ENCODE measurements at places on chromosomes 2 and 18.

DNA sequence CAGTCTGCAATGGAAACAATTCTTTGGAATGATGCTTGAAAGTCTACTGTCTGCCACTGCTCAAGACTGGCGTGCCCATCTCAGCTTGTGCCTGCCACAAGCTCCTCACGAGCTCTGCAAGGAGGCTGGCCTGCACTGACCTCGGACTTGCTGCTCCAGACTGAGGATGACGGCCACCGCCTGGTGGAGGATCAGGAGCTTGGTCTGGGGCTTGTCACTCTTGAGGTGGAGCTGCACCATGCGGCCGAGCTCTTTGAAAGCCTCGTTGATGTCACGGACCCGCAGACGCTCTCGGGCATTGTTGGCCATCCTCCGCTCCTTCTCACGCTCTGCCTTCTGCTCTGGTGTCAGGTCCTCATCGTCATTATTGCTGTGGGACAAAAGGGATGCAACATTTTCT lies 269.4 kb upstream of the CCDC68 start:
- no peak for DNase-seq

- no peak for DNase-seq
Observed at GRCh38 chr18:79944746-79945117, 6.7 kb downstream of the SLC66A2 start.

DNA sequence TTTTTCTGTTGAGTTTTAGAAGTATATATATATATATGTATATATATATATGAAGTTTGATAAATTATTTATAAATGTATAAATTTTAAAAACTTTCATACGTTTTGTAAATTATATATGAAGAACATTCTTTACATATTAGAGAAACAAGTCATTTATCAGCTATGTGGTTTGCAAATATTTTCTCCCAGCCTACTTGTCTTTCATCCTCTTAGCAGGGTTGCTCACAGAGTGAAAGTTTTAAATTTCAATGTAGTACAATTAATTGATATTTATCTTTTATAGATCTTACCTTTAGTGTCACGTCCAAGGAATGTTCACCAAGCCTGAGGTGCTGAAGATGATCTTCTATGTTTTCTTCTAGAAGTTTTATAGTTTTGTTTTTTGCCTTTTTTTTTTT lies 78.3 kb upstream of the HS6ST1 start:
- no peak for DNase-seq

DNA sequence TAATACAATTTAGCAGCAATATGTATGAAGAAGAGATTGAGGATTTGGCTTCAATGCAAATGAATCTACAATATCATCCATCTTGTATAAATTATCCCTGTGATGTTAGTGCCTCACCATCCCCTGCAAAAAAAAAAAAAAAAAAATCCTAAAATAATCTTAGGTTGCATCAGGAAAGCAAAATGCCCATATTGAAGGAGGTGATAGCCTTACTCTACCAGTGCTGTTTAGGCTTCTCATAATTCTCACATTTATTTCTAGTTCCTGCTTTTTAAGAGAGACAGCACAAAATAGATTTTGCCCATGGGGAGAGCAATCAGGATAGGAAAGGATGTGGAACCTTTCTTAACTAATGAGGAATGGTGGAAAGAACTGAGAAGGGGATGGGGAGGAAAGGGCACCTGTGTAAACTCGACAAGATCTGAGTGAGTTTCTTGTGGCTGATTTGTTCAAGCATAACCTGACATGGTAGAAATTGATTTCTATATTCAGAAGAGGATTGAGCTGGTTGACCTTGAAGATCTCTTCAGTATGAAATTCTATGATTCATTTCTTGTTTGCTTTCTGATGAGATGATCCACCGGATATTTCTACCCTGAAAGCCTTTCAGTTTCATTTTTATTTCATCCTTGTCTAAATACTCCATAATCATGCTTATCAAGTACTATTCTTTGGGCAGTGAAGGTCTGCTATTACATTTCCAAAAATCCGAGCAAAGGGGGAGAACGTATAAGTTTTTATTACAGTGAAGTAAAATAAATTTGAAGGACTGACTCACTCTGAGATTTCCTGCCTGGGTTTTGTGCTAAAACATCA lies 391.2 kb downstream of the PTPRM start:
- no peak for DNase-seq

DNA sequence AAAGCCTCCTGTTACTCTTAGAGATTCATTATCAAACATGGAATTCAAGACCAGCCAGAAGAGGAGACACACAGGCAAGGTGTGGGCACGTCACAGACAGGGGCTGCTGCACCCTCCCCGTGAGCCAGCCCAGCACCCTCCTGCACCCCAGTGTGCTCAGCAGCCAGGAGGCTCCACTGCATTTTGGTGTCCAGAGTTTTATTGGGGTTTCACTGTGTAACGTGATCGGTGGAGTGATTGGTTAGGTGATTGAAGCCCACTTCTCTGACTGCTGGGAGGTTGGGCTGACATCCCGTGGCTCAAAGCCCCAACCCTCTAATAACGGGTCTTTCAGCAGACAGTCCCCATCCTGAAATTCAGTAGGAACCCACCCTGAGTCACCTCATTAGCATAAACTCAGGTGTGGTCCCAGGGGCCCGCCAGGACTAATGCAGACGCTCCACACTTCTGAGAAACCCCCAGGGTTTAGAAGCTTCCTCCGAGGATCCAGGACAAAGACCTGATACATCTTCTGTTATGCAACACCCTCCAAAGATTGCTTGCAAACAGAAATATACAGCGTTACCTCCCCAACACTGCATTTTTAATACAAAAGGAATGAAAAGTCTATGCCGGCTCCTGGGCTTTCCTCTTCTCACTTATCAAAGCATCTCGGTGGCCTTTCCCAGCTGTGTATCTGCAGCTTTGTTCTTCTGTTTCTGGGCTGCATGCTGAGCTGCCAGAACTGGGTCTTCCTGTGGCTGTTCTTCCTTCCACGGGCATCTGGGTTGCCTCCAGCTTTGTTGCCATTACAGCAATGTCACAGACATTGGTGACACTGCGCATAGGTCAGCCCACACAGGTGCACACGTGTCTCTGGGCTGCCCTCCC lies 43.7 kb upstream of the SNED1 start:
- no peak for DNase-seq

GRCh38 chr2:204268458-204268857 lies 276.8 kb upstream of the PARD3B start:
- no peak for DNase-seq

DNA sequence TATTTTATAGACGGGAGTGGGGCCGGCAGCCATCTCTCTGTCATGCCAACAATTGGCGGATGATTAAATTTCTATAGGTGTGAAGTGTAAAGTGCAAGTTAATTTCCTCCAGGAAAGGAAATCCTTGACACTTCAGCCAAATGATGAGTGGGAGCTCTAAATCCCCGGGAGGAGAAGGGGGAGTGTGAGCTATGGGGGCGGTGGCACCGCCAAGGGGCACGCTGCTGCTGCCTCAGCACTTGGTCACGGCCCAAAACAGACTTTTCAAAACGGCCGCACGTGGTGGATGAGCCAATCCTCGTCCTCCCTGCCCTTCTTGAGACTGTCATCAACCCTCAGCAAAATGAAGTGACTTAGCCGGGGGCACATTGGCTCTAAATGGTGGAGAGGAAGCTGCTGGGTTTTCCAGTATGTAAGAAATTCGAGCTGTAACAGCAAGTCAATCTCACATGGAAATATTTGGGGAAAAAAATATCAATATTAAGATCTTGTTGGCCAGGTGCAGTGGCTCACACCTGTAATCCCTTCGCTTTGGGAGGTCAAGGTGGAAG lies 200.8 kb downstream of the TFCP2L1 start:
- no peak for DNase-seq

GRCh38 chr2:164110515-164110914 lies 374.7 kb upstream of the FIGN start:
- DNase-seq = no peak

DNA sequence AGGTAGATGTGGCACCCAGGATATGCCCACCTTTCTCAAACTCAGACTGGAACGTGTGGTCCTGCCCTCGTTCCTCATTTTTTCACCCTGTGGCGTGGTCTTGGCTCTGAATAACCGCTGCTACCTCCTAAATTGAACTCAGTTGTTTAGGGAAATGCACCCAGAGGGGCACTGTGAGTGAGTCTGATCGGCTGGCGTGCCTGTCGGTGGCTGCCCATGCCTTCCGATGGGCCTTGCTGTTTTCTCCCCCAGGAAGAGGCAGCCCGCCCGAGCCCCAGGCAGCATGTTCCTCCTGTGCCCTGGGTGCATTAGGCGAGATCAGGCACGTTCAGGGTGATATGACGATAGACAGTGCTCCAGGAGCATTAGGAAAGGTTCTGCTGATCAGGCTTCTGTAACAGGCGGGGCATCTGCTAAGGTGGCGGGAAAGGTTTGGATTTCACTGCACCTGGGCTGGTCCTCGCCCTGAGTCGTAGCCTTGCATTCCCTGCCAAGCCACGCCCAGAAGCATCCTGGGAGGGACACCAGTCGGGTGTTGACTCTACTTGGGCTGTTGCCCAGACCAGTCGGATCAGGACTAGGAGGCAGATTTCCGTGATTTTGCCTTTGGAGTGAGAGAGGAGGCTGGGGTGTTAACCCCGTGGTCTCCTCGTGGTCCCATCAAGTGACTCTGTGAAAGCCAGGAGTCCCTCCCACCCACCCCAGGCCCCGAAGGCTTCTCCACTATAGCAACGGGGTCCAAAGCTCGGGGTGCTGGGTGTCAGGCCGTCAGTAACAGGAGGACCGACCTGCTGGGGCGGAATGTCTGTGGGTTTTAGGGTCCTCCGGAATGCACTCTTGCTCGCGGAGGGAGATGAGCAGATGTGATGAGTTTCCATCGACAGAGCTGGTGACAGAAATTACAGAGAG lies 75.1 kb downstream of the SH3BP4 start:
- DNase-seq = no peak

DNA sequence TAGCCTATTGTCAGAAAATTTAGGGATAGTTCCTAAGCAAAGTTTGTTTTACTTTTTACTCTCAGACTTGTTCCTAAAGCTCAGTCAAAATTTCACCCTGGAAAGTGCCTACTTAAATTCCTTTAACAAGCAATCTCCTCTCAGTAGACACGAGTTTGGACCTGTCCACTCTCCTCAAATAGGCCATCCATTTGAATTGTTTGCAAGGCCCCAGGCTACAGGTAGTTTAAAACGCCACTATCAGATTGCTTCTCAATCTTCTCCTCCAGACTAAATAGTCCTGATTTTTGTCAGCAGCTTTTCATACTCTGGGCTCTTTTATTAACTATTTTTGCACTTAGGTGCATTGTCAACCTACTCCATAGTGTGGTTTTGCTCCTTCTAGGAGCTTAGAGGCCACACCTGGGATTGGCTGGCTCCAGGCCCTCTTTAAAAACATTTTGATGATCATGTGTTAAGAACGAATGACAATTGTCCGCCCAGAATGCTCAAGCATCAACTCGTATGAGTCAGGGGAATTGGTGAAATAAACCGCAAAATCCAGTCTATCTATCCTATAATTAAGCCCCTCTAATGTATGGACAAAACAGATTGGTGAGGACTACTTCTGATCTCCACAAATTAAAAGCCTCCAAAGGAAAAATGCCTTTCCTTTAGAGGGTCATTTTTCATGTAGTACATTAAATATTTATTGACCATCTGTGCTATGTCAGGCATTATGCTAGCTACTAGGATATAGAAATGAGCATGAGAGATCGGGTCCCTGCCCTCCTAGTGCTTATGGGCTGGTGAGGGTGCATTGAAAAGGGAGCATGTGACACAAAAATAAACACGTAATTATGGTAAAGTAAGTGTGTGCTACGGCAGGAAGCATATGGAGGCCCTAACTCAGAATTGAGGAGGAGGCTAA lies 333.8 kb upstream of the TNP1 start:
- no peak for DNase-seq

DNA sequence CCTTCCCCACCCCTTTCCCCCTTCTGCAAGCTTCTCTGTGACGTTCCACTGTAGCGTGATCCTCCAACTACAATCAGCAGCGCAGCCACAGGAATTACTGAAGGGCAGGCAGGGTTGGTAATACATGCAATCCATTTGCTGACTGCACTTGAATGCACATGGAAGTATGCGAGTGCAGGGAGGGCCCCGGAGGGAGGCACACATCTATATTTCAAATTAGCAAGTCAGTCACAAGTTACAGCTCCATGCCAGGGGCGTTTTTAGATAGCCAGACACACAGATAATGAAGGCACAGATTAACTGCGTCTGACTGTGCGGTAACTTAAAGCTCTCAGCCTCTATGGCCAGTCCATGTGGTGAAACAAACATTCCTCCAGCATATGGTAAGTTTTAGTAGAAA lies 209.2 kb upstream of the GATA6 start:
- DNase-seq = no peak

- no peak for DNase-seq
Observed at GRCh38 chr18:63564561-63564960, 22.4 kb downstream of the SERPINB12 start.

DNA sequence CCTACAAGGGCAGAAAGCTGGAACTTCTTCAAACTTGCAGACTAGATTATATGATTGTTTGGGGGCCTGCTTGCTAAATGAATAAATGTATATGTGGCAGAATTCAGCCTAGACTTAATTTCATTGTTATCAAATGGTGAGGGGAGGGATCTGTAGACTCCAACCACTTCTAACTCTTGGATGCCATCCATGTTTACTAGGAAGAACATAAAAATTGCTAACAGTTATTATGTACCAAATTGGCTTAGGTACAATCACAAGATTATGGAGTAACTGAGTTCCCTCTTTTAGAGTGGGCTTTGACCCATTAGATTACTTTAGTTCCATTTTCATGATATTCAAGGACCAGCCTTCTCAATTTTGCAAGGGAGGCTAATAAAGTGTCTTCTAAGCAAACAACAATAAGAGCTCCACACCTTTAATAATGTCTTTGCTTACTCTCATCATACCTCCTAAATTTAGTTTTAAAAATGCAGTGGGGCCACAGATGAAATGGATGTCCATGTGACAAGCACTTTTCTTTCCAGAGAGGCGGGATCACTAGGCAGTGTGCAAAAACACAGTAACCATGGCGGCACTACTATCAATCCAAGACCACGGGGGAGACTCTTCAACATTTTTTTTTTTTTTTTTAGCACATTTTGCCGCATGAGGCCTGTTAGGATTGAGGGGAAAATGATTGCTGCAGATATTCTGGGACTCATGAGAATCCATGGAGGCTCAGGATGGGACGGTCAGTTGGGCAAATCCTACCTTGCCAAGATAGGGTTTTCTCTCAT lies 217.6 kb upstream of the SPRED2 start:
- DNase-seq = no peak

GRCh38 chr18:25399554-25399953 lies 47.6 kb upstream of the ZNF521 start:
- no peak for DNase-seq

GRCh38 chr18:38923126-38923525 lies 1357.5 kb upstream of the CELF4 start:
- no peak for DNase-seq

- no peak for DNase-seq
Observed at GRCh38 chr18:77078690-77079070, 53.9 kb downstream of the MBP start.

GRCh38 chr18:68033466-68033865 lies 516.9 kb upstream of the DSEL start:
- DNase-seq = no peak

DNA sequence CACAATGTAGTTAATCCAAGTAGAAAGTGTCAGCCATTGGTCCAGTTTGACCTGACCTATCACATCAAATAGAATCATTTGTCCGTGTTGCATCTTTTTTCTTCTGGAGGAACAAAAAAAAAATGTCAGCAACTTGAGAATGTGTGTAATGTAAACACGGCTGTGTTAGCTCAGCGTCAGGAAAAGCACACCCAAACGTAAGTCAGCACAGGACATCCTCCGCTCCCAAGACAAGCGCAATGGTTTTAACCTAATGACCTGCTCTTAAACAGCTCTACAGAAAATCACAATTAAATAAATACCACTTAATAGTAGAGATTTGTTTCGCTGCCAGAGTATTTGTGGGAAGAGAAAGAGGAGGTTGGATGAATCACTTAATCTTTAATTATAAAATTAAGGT lies 59.4 kb downstream of the OSR1 start:
- no peak for DNase-seq

- peak; percentile 29 for DNase-seq
Observed at GRCh38 chr2:129253461-129253812, 726.0 kb upstream of the RAB6C start.

Measured in iPS DF 6.9 (cell line).